ENCODE measurements at places on chromosomes 2 and 18.

DNA sequence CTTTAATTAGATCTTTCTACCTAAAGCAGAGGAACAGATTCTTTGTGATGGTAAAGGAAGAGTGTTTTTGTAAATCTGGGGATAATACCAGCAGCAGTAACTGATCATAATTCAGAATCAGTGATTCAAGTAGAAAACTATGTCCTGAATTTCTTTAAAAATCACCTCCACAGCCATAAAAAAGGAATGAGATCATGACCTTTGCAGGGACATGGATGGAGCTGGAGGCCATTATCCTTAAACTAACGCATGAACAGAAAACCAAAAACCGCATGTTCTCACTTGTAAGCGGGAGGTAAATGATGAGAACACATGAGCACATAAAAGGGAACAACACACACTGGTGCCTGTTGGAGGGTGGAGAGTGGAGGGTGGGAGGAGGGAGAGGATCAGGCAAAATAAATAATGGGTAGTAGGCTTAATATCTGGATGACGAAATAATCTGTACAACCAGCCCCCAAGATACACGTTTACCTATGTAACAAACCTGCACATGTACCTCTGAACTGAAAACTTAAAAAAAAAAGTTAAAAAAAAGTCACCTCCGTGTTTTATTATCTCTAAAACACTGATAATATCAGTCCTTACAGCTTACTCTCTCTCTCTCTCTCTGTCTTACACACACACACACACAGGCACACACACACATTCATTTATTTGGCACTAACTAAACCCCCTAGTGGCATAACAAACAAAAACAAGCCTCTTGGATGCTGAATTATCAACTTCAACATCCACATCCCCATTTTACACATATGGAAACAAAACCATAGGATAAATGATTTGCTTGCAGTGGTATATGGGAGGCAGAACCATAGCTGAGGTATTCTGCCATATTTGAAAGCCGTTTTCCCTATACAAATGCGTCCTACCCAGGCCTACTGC is 1.4 kb downstream of the TM4SF20 start:
- no peak for DNase-seq

- no peak for DNase-seq
These were observed 213.0 kb downstream of the PHLPP1 start for GRCh38 chr18:62928326-62928725.

GRCh38 chr2:96550787-96551604 is 14.4 kb downstream of the ARID5A start:
- DNase-seq, result no peak

GRCh38 chr2:109648041-109648527 is 33.9 kb downstream of the SOWAHC start:
- DNase-seq, result no peak

DNA sequence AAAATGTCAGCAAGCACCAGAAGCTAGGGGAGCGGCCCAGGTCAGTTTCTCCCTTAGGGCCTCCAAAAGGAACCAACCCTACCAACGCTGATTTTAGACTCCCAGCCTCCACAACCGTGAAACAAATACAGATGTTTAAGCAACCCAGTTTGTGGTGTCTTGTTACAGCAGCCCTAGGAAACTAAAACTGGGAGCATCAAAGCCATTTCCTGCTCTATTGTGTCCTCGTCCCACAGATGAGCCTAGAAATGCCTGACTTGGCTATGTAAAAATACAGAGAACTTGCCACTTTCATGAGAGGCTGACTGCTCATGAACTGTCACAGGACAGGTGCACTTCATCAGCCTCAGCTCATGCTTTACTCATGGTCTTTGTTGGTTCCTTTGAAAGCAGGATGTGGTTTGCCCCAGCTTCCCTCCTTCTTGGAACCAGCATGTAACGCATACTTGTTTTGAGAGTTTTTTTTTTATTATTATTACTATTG is 97.6 kb upstream of the SLC39A10 start:
- peak; percentile 64 for DNase-seq

GRCh38 chr18:37721544-37722522 is 156.2 kb upstream of the CELF4 start:
- no peak for DNase-seq

- DNase-seq, result no peak
These were observed 5.4 kb upstream of the ANTXR1 start for GRCh38 chr2:69007603-69008002.

GRCh38 chr2:70161069-70161534 is 29.7 kb downstream of the C2orf42 start:
- DNase-seq, result no peak

DNA sequence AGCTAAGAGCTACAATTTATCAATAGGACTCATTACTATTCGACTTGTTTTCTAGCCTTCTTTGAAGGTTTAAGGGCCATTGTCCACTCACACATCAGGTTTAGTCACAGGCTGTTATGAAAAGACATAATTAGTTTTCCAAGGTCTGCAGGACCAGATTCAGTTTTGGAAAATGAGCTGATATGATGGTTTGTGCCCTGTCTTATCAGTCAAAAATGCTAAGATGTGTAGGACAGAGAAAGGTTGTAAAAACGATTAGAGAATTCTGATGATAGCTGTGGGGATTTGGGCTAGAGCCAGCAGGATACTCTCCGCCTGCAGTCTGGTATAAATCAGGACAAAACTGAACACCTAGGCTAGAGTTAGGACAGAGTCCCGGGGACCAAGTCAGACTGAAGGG is 213.3 kb downstream of the LRRTM1 start:
- no peak for DNase-seq
